ENCODE measurements at places on chromosomes 5 and 9.

DNA sequence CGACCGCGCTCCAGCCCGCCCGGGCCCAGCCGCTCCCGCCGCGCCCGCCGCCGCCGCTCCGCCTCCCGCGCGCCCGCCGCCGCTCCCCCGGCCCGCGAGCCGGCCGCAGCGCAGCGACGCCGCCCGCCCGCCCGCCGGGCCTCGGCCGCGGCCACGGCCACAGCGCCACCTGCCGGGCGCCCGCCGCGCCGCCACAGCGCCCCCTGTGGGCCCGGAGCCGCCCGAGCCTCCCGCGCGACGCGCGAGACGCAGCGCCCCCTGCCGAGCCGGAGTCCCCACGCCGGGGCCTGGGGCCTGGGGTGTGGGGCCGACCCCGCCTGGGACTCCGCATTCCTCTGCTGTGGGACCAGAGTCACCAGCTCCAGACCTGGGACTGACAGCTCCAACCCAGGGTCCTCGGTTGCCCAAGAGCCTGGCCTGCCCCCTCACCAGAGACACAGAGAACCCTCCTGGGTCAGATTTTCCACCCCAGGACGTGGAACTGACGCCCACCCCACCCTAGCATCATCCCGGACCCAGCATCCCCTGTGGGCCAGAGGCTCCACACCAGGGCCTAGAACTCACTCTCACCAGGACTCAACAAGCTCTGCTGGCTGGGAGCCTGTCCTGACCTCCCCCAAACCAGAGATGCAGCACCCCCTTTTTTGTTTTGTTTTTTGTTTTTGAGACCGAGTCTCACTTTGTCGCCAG lies at the start of gene RAPGEF1:
RAPGEF1 (minus strand) TSS at position 118 of the 690 bp plus-strand sequence. CDS start 246 bp downstream, outside the sequence.
- DNase-seq = peak; percentile 76

GRCh38 chr5:56211298-56211865 lies 21.7 kb downstream of the ANKRD55 start:
- DNase-seq = no peak

DNA sequence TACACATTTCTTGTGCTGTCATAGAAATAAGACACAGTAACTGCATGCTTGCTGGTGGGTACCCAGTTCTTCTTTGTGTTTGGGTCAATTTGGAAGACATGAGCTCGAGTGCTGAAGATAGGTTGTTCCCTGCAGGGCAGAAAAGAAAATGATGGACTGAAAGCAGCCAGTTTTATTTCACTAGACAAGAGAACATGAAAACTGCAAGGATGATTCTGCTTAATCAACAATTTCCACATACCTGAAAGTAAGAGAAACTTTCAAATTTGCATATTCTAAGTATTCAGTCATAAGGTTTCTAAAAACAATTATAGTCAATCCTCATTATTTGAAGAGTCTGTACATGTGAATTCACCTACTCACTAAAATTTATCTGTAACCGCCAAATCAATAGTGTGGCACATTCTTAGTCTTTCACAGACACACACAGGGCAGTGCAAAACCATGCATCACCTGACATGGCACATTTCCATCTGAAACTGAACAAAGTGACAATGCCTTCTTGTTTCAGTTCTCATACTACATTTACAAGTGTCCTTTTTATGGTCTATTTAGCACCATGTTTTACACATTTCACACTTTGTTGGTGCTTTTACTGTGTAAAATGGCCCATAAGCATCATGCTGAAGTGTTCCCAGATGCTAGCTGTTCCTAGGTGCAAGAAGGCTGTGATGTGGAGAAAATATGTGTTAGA lies 56.9 kb downstream of the HOMER1 start:
- DNase-seq = no peak

DNA sequence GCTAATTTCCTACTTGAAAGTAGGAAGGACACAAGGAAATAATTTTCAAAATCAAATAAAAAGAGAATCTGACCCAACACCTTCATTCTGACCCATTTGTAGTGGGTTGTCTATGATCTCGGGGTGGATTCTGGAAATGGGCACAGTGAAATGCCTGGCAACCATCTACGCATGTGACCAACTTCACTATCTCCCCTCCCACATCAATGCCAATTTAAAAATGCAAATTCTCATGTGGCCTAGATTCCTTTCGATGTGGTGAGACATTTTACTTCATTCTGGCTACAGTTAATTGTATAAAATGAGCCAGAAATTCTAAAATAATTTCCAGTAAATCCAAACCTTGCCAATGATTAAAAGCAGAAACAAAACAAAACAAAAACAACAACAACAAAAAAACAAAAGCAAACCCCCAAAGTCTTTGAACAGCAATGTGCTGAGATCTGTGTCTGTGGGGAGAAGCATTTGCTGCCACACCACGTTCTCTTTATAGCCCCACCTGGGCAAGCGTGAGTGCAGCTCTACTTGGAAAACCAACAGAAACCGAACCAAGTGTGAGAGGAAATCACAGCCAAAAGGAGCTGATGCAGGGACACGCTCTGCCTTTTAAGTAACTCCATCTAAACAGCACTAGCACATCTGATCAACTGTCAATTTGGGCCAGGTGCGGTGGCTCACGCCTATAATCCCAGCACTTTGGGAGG lies 59.0 kb downstream of the USP20 start:
- peak; percentile 71 for DNase-seq

DNA sequence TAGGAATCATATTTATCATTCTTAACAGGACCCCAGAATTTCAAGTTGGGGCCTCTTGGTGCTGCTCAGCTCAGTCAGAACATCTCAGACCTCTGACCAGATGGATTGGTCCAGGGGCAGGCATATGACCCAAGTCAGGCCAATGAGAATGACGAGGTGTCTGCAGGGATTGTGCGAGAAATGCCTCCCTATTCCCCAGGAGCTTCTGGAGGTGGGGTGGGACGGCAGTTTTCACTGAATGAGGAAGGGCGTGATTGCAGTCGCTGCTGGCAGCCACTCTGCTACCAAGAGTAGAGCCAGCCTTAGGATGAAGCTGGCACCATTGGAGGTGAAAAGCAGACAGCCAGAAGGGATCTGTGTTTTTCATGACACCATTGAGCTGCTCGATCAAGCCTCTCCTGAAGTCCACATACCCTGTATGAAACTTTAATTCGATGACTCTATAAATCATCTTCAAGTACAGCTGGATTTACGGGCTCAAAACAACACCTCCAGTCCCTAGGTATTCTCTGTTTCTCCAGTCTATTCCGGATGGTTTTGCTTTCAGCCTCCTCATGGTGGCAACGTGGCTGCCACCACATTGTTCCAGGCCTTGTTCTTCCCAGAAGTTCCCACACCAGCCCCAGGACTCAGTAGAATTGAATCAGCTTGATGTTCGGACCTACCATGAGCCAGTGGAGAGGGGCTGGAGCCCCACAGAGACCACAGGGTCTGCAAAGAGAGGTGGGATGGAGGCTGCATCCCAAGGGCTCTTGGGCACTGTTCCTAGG lies 70.2 kb upstream of the ADAMTS2 start:
- no peak for DNase-seq

GRCh38 chr9:2686911-2687310 lies 30.4 kb upstream of the KCNV2 start:
- no peak for DNase-seq

DNA sequence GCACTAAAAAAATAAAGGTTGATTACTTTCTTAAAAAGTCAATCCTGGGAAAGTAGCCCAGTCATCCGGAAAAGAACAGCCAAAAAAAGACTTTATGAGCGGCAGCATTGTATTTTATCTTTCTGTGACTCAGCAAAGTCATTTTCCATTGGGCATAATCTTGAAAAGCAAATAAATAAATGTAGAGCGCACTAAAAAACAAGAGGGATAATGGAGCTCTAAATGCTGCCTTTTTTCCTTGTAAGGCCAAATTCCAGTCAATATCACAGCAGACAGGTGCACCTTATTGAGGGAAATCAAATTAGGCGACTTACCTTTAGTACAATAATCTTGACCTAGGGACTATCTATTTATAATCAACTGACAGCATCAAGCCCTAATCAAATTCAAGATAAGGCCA lies 266.8 kb downstream of the MTRR start:
- DNase-seq = no peak

- no peak for DNase-seq
Observed at GRCh38 chr9:34887841-34888240, 70.2 kb upstream of the PHF24 start.

DNA sequence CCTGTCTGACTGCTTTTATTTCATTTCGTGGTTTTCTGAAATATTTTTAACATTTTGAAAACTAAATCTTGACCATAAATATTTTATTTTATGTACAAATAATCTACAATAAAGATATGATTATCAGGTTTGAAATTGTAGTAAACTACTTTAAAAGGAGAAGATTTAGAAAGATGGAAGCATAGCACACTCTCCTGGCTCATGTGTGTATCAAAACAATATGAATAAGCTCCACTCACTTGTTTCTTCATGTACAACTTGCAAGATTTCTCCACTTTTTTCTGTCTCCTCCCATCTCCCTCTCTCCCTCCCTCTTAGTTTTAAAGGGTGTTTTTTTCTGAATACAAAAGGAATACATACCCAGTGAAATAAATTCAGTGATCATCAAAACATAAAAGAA lies 15.4 kb upstream of the VPS13A start:
- DNase-seq = no peak

DNA sequence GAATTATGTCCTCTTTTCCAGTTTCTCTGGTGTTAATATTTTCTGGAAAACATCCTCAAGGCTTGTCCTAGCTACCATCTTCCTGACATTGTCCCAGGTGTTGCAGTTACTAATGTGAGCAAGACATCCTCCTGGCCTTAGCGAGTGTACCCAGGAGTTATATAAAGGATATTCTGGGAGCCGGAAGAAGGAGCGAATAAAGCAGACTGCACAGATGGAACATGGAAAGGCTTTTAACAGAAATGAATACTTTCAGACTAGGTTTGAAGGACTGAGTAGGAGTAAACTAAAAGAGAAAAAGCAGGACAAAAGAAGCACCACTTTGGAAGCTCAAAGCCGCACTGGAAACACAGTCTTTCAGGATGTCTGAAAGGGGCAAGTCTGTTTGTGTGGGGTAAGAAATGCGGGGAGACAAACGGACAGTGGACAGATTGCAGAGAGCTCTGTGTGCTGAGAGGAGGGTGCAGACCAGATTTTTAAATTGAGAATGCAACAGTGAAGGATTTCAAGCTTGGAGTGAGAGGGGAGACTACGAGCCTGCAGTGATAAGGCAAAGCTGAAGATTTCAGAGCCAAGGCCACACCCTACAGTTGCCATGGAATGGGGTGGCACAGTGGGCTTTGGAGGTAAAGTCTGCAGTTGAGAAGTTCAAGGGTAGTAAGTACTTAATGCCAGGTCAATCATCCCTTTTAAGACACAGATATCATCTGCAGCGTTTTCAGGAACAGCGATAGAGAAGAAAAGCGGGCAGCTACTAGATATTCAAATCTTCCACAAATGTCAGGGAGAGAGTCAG lies 94.1 kb upstream of the TAF11L2 start:
- no peak for DNase-seq

- DNase-seq = peak; percentile 39
Observed at GRCh38 chr9:114507726-114508125, 2.5 kb upstream of the WHRN start.

DNA sequence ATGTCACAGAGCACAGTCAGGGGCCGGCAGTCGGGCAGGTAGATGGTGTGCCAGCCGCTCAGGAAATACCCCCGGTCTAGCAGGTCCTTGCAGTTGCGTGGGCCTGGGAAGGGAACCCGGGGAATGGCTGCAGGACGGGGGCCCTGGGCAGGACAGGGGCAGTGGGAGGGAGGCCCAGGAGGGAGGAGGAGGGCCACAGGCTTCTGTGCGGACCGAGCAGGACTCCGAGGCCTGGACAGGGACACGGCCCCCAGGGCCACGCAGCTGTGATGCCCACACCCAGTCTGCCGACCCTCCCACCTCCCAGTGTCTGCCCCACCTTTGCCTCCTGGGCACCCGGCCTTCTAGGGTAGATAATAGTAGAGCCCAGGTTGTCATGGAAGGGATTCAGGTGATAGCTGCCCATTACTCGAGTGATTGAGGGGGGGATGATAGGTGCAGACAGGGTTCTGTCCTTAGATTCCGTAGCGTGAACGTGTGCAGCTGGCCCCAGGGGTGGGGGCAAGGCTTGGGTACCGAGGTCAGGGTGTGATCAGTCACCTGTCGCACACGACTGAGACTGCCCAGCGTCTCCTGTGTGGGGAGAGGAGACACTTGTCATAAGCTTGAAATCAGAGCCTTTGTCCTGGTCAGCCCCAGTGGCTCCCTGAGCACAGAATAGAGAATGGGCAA lies 4.5 kb downstream of the FCN1 start:
- DNase-seq = no peak

DNA sequence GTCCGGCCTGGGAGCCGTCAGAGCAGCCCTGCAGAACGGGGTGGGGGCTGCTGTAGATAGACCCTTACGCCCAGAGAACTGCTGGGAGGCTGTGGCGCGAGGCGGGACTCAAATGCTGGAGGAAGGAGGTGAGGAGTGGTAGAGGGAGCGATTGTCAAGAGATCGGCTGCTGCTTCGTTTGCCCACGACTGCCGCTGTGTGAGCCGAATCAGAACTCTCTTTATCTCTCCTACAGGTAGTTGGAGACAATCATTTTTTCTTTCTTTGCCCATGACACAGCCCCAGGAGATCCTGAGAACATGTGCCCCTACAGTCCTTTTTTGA lies 456 bp downstream of the ZNF79 start:
- no peak for DNase-seq
